ENCODE measurements at places on chromosomes 12 and 14.

DNA sequence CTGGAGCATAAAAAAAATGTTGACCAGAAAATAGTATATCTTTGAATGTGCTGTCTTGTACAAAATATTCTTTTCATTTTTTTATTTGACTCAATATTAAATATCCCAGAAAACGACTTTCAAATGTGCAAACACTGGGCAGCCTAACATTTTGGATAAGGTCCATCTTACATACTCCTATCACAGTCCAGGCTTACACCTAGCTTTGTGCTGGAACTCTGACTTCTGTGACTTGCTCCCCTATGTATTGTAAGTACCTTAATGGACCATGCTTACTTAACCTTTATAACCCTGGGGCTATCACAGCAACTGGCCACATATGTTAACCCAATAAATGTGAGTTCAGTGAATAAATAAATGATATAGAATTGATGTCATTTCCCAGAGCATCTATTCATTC is 7.6 kb upstream of the EIF2S3B start:
- no peak for DNase-seq

DNA sequence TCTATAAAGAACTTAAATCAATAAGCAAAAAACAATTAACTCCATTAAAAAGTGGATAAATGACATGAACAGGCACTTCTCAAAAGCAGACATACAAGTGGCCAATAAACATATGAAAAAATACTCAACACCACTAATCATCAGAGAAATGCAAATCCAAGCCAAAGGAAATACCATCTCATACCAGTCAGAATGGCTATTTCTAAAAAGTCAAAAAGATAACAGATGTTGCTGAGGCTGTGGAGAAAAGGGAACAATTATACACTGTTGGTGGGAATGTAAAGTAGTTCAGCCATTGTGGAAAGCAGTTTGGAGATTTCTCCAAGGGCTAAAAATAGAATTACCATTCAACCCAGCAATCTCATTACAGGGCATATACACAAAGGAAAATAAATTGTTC is 234.5 kb upstream of the PLXNC1 start:
- DNase-seq, result no peak

DNA sequence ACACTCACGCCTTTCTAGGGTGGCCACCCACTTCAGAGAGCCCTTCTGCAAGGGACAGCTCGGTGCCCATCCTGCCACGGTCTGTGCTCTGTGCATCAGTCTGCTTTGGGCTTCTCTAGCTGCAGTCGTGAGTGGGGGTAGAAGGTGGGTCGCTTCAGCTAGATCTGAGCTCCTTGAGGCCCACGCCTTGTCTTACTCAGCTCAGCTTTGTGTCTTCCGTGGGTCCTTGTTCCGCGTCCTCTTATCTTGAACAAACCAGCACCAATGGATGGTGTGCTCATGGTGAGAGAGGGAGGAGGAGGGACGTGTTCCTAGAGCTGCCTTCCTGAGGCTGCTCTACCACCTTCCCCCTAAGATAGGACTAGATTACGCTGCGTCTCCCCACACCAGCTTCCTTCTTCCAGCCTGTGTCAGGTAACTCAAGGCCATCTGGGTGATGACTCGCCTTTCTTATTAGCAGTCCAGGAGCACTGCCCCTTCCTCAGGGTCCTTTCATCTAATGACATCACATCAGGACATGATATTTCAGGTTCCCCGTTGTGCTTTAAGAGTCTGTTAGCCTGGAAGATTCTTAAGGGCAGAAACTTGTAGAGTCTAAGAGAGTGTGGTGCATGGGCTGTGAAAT is 118.8 kb downstream of the TSPAN9 start:
- no peak for DNase-seq

DNA sequence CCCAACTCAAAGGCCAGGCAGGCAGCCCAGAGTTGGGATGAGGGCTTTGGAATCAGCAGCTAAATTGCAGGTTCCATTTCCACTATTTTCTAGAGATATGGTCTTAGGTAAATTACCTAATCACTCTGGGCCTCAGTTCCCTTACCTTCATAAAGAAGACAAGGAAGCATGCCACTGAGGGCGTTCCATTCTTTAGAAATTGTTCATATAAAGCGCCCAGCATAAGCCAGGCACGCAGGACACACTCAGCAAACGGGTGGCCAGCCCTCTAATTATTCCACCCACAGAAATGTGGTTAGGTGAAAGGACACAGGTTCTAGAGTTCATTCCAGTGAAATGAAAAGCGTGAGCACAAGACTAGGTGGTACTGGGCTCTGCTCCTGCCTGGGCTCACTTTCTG is 87.9 kb upstream of the BCL11B start:
- DNase-seq, result no peak

Measured in stimulated activated effector memory CD8-positive, alpha-beta T cell treated with anti-CD3 and anti-CD28 coated beads, Interleukin-12 subunit alpha, Interleukin-12 subunit beta, amount 100 ng/mL, for 72 hours (primary cell).